ENCODE measurements at places on chromosomes 6 and 20.

- DNase-seq = no peak
Observed at GRCh38 chr20:51720384-51720783, 47.8 kb downstream of the ATP9A start.

GRCh38 chr6:108027594-108027993 is 46.9 kb downstream of the OSTM1 start:
- DNase-seq = no peak

DNA sequence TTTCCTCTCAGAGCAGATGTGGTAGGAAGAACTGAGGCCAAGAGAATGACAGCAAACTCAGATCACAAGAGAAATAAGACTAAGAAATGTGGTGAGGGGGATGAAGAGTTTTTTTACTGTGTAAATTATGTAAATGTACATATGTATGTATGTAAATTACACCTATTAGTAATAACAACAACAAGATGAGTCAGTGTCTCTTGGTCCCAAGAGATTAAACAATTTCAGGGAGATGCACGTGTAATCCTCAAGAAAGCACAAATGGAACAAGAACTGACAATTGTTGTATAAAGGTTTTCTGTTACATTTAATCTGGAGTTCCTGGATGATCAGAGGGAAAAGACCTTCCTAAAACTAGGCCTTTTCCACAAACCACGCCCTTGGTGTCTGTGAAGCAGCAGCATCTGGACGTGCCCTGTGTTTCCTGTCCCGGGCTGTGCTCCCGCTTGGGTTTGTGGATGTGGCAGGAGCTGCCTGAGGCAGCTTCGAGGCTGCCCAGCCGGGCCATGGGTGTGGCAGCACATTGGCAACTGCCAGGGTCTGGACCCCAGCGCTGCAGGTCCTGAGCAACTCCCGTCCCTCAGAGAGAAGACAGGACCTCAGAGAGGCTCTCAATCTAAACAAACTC is 994 bp downstream of the CLDN20 start:
- no peak for DNase-seq

- no peak for DNase-seq
Observed at GRCh38 chr6:42047790-42048405, 2.4 kb upstream of the TAF8 start.

- no peak for DNase-seq
Observed at GRCh38 chr6:47851091-47851490, 69.3 kb downstream of the OPN5 start.

GRCh38 chr6:107079429-107079828 is 35.9 kb downstream of the BEND3 start:
- no peak for DNase-seq

DNA sequence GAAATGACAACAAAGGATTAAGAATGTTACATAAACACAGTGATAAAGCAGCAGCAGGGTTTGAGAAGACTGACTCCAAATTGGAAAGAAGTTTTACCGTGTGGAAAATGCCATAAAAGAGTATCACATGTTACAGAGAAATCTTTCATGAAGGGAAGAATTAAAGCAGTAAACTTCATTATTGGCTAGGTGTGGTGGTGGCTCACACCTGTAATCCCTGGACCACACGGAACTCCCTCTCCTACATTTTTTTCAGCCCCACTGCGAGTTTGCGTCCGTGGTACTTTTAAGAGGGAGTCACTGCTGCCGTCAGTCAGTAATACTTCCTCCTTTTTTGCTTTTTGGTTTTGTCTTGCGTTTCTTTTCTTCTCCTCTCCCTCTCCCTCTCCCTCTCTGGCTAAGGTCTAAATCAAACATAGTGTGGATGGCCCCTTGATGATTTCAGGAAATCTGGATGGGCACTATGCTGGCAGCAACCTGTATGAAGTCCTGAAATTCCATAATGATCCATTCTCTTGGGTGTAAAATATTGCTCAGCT is 112.3 kb downstream of the MAN1A1 start:
- DNase-seq = no peak

DNA sequence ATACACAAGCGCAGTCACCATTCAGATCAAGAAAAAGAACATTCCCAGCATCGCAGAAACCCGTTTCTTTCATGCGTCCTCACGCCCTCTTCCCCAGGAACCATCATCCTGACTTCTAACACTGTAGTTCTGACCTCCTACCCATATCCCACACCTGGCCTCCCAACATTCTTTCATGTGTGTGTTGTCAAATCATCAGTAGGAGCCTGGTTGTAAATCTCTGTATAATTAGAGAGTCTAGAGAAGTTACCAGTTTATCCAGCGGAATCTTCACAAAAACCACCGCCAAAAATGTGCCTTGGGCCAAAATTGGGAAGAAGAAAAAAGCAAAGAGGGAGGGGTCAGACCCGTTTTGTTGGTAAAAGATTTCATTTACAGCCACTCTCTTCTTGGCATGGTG is 91.6 kb downstream of the RTN4IP1 start:
- no peak for DNase-seq

DNA sequence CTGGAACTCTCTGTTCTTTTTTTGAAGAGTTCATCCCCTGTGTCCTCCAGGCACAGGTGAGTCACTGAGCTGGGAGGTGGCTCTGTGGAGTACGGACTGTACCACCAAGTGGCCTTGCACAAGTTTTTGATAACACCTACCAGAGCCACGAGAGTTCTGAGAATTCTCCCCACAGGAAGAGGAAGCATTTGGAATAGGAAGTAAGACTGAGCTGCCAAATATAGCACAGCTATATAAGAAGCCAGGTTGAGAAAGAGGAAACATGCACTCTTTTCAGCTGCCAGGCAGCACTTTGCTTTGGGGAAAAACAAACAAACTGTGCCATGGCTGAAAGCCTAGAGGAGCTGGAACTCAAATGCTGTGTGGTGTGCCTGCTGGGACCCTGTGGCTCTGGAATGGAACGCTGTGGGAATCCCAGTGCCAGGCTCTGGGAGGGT is 70.8 kb upstream of the RIPOR2 start:
- no peak for DNase-seq

DNA sequence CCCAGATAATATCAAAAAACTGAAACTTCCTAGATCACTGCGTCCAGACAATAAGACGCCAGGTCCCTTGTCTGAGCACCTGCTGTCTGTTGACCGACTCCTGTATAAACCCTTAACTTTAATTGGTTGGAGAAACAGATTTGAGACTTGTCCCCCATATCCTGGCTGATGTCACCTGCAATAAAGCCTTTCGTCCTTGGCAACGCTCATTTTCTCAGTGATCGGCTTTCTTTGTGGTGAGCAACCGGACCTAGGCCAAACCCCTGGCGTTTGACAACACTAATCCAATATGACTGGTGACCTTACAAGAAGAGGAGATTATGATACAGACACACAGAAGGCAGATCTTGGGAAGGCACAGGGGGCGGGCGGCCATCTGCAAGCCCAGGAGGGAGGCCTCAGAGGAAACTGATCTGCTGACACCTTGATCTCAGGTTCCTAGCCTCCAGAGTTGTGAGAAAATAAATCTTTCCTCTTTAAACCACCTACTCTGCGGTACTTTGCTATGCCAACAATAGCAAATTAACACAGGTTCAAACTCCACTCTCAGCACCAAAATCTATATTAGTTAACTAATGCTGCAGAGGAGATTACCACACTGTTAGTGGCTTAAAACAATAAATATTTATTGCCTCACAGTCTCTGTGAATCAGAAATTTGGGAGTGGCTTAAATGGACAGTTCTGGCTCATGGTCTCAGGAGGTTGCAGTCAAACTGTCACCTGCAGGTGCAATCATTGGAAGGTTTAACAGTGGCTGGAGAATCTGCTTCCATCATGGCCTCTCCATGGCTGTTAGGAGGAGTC is 178.7 kb downstream of the OTOR start:
- DNase-seq = no peak

DNA sequence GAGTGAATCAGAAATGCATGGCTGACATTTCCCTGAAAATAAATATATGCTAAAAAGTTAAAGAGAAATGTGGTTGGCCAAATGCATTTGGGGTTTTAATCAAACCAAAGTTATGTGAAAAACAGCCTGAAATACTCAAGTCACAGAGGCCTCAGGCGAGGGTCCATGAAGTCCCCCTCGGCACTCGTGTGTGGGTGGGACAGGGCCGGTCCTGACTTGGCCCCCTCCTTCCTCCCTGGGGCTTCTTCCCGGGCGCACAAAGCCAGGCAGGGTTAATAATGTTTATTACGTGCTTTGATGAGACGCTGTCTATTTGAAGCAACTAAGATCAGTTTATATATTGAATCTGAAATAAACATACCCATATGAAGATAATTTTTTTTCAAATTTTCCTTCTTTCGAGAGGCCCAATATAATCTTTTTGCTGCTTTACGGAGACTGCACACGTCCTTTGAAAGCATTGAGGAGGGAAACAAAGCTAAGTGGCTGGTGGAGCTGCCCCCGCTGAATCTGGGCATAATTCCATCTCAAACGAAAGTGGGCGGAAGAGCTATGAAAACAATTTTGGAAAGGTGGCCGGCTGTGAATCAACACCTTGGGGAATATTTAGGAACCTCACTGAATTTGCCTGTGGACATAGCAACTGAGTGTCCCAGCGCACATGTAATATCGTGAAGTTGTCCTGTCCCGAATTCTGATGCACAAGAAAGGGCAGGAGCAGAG is 55.8 kb upstream of the SMOC2 start:
- no peak for DNase-seq

- no peak for DNase-seq
Observed at GRCh38 chr6:18492972-18493371, 105.8 kb downstream of the RNF144B start.

- no peak for DNase-seq
Observed at GRCh38 chr6:87976616-87977015, 71.0 kb upstream of the SPACA1 start.

- no peak for DNase-seq
Observed at GRCh38 chr20:63520934-63521601, 503 bp downstream of the PPDPF start.

- no peak for DNase-seq
Observed at GRCh38 chr20:17491488-17491887, 39.7 kb downstream of the BFSP1 start.

GRCh38 chr6:97145691-97146090 is 137.3 kb downstream of the MMS22L start:
- no peak for DNase-seq

DNA sequence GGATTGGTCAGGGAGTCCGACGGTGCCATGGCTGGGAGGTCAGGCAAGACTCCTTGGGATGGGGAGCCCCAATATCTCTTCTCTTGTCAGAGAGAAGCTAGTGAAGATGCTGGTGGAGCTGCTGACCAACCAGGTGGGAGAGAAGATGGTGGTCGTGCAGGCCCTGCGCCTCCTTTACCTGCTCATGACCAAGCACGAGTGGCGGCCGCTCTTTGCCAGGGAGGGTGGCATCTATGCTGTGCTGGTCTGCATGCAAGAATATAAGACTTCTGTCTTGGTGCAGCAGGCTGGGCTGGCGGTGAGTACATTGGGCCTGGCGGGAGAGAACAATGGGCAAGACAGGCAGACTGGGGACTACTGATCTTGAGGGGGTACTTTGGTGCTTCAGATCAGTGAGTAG is 10.9 kb downstream of the CUL9 start:
- no peak for DNase-seq

- no peak for DNase-seq
Observed at GRCh38 chr6:147384737-147385710, 123.5 kb upstream of the SAMD5 start.

DNA sequence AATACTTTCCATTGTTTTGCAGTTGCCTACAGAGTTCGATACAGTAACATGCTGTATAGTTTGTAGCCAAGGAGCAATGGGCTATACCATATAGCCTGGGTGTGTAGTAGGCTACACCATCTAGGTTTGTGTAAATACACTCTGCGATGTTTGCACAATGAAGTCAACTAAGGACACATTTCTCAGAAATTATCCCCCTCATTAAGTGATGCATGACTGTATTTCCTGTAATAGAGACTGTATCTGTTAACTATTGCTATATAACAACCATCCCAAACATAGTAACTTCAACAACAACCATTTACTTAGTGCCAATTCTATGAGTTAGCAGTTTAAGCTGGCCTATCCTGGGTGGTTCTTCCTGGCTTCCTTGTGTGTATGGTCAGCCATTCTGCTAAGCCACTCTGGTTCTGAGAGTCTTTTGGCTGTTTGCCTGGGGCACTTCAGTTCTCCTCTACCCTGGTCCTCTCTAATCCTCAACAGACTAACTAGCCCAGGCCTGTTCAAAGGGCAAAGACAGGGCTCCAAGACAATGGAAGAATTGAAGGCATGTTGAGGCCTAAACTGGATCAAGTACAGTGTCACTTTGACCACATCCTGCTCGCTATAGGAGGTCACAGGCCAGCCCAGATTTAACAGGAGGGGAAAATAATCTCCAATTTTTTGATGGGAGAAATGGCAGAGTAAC is 124.0 kb downstream of the PLCB1 start:
- DNase-seq = no peak

GRCh38 chr6:53433261-53433950 is 84.7 kb upstream of the ELOVL5 start:
- no peak for DNase-seq

- no peak for DNase-seq
Observed at GRCh38 chr6:43776799-43777776, 7.1 kb downstream of the VEGFA start.

- DNase-seq = no peak
Observed at GRCh38 chr6:70693887-70694286, 26.2 kb downstream of the SMAP1 start.

DNA sequence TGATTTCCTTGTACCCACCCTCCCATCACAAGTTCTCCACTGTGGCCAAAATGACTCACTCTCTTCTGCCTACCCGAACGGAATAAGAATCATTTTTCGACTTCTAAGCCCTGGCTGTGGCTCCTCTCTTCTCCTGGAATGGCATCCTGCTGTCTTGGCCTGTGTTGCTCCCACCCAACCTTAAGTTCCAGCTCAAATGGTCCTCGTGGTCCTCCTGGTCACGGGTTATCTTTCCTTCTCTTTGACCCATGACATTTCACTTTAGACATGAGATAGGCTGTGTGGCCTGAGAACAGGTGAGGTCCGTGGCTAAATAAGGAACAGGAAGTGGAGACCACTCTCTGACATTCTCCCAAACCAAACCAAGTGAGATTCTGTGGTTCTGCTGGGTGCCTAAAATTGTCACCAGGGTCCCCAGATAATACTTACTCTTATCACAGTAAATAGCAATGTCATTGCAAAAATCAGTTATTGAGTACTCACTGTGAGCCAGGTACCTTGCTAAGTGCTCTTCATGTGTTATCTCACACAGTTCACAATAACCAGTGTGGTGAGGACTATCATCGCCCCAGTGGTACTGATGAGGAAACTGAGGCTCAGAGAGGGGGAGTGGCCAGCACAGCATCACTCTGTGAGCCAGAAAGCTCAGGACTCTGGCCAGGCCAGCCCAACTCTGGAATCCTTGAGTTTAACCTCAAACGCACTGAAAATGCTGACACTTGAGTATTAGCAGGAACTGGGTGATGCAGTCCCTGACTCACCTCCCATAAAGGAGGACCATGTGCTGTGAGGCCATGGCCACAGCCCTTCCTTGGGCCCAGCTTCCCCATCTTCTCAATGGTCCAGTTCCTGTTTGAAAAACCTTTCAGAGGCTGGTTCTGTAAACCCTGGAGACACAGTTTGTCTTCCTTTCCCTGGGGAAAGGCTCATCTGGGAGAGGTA is 74.8 kb upstream of the SIRPA start:
- no peak for DNase-seq

DNA sequence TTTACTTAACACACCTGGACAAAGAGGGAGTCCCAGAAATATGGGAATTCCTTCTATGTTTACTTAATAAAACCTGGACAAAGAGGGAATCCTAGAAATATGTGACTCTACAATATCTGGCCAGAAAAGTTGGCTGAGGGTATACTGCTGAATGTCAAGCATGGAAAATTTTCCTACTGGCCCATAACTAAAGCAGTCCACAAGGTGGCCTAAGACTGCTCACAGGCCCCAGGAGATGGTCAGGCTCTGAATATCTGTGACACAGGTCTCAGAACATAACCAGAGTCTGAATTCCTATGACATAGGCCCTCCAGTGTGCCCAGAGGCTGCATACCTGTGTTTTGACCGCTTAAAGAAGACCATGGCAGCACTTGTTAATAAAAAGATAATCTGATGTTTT is 578.2 kb upstream of the NRSN1 start:
- DNase-seq = no peak

Measured in SW 1271 (cell line).